Myocyte (in vitro differentiated cells): ENCODE measurements at places on chromosomes 5 and 9. TPM values are rescaled to one million over a fixed set of nuclear protein-coding genes. Genes with fewer than 3 reads are reported as not detected.
A peak's percentile ranks its signal among the peaks of the same experiment; 100 is the strongest.

- DNase-seq: no peak
Measured at GRCh38 chr5:17206021-17206420, 11.4 kb upstream of the BASP1 start.

Gene GABRA6
- total RNA-seq: not detected in 2 replicates

GRCh38 chr9:110950041-110950645 lies 88.1 kb downstream of the LPAR1 start:
- DNase-seq: peak; percentile 77

GRCh38 chr5:132791026-132791425 lies 14.0 kb upstream of the SEPTIN8 start:
- DNase-seq: no peak

Gene KIF4B
- not detected in 2 replicates for total RNA-seq

- DNase-seq: no peak
Measured at GRCh38 chr5:180648658-180649296, 623 bp downstream of the FLT4 start.

DNA sequence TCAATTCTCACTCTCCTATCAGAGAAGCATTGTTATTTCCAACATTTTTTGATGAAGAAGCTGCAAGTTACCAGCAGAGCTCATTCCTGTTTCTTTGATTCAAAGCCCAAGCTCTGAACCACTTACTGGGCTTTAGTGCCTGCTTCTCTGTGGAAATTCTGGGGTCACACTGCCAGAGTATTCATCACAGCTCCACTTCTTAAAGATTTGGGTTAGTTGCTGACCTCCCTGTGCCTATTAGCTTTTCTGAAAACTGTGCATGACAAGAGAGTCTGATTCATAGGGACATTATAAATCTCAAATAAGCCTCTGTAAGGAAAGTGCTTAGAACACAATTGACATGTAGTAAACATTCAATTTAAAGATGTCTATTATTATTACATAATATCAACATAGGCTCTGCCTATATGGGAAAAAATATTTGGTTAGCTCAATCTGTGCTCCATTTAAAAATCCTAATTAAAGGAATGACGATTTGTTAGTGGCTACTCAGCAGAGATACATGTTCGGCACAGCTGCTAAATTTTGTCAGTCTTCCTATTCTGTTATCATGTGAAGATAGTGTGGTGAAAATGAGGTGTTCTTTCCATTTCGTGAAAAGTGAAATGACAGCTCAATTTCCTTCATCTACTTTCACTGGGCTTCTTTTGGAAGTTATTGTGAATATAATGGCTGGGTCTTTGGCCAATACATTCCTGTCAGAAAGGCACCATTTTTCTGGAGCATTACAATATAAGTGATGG lies 293.0 kb downstream of the KCTD16 start:
- DNase-seq: peak; percentile 13

- no peak for DNase-seq
Measured at GRCh38 chr5:170000155-170000554, 19.9 kb upstream of the INSYN2B start.

DNA sequence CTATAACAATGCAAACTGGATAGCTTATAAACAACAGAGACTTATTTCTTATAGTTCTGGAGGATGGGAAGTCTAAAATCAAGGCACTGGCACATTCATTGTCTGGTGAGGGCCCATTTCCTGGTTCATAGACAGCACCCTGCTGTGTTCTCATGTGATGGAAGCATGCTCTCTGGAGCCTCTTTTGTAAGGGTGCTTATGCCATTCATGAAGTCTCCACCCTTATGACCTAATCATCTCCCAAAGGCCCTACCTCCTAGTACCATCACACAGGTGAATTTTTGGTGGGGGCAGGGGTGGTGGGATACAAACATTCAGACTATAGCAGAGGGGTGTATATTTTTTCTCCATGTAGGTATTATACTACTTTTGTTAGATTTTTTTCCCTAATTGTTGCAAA lies 92.4 kb downstream of the UNC13B start:
- no peak for DNase-seq

- DNase-seq: no peak
Measured at GRCh38 chr5:6496636-6497035, 48.0 kb downstream of the UBE2QL1 start.

DNA sequence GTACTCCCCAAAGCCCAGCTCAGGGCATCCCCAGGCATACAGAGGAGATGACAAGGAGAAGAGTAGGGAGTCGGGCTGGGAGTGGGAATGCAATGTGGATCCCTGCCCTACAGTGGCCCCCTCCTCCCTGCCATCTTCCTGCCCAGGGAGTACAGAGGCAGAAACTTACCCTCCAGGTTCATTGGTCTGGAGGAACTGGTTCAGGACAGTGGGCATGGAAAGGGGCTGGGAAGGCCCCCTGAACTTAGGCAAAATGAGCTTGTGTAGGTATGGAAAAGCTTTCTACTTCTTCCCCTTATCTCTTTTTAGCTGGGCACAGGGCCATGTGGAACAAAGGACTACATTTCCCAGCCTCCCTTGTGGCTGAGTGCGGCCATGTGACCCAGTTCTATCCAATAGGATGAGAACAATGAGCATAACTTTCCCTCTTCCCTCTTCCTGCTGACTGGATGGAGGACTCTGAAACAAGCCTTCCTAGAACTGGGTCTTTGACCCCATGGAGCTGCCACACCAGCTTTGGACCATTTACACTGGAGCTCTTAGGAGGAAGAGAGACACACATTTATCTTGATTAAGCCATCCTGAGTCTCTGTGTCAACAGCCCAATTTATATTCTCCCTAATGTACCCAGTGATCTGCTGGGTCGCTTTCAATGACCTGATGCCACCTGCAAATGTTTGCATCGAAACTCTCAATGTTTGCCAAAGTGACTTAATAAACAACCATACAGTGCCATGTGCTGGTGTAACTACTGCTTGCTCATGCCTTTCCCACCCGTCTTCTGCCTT lies 25.0 kb upstream of the HMCN2 start:
- DNase-seq: peak; percentile 69
